ENCODE measurements at places on chromosomes 3 and 15.

- no peak for DNase-seq
These were observed 733.0 kb downstream of the ZPLD1 start for GRCh38 chr3:103167850-103168249.

DNA sequence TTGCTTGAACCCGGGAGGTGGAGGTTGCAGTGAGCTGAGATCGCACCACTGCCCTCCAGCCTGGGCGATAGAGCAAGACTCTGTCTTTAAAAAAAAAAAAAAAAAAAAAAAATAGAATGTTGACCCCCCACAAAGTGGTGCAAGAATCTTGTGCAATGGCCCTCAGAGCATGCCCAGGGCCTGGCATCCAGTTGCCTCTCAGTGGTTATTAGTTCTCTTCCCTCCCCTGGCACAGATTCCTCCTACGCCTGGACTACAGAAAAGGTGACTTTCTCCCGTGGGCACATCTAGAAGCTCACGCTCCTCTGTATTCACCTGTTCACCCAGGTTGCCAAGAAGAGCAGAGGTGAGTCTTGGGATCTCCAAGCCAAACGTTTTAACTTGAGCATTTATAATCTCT is 36.7 kb downstream of the ACSBG1 start:
- DNase-seq = no peak

DNA sequence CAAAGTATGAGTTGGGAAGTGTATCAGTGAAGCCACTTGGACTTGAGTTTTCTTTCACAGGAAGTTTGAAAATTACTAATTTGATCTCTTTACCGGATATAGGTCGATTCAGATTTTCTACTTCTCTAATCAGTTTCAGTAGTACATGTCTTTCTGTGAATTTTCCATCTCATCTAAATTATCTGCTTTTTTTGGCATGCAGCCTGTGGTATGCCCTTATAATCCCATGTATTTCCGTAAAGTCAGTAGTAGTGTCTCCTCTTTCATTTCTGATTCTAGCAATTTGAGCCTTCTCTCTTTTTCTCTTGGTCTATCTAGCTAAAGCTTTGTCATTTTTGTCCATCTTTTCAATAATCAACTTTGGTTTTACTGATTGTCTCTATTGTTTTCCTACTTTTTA is 168.4 kb upstream of the UBE2E1 start:
- DNase-seq = no peak

DNA sequence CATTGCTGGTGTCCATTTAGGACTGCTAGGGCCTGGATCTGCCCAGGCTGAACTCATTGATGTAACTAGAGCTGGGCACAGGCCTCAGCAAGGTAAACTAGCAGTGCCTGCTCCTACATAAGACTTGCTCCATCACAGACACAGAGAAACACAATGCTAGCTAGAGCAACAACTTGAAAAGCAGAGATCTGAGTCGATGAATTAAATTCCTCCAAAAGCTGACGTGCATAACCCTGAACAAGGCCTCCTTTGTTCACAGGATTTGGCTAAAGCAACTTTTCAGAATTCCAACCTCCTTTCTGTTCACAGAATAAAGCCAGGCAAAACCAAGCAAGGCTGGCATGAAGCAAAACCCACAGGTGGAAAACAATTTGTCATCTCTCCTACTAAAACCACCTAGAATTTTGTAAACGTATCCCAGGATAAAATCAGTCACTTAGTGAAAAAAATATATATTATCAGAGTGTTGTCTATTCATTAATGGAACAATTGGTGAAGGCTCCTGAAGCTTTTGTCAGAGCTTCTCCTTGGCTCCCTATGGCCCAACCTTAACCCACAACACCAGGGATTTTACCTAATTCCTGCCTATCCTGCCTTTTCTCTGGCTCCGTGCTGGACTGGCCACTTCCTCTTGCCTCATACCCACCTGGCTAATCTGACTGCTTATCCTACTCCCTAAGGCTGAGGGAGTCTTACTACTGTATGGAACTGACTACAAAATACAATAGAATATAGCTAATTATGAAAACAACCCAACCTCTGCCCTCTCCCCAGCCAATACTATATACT is 39.9 kb downstream of the PLCH1 start:
- DNase-seq = no peak

- no peak for DNase-seq
These were observed 51.8 kb downstream of the ATP2B2 start for GRCh38 chr3:10453431-10454163.

- DNase-seq = no peak
These were observed 5.1 kb downstream of the PDCD10 start for GRCh38 chr3:167729591-167729990.

GRCh38 chr3:140917772-140918171 is 23.9 kb upstream of the SLC25A36 start:
- DNase-seq = no peak

DNA sequence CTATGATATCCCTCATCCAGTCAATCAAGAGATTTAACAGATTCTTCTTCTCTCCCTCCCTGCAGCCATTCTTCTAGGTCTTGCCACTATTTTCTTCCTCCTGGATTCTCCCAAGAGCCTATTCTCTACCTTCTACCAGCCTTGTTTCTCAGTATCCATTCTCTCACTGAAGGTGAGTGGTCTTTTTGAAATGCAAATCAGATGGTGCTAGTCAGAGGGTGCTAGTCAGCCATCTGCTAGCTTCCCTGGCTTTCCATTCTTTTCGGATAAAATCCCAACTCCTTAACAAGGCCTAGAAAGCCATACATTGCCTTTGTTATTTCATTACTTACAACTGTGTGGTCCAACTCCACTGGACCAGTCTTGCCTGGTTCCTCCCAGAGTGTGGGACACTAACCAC is 734.3 kb upstream of the CFAP20DC start:
- no peak for DNase-seq

DNA sequence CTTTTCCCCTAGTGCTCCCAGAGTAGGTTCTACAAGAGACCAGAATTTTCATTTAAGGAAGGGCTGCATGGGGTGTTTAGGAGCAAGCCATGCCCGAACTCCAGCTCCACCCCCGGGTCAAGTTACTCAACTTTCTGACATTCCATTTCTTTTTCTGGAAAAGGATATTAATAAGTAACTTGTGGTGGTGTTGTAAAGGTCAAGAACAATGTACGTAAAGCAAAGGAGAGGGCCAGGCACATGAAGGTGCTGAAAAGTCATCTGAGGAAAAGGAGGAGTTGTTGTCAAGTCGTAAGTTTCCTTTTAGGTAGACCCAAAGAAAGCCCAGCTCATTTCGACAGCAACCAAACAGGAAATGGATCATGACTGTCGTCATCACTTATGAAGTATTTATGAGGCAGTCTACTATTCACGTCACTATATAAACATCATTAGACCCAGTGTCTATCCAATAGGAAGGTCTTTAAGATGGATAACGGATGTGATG is 319.6 kb upstream of the IL12A start:
- DNase-seq = no peak

DNA sequence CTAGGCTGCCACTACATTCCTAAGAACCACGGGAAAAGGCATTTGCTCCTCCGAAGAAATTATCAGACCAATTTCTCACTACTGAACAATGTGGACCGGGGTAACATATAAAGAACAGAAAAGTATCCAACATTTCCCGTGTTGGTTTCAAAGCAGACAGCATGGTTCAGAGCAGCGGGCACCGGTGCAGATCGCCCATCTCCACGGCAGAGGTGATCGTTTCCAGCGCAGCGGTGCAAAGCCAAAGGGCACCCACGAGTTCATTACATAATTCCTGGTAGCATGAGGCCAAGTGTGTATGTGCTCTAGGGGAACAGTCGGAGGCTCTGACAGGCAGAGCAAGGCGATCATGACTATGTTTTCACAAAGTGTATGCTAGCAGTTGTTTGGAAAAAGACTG is 13.2 kb downstream of the GRK7 start:
- DNase-seq = no peak

- no peak for DNase-seq
These were observed 28.8 kb downstream of the PCNP start for GRCh38 chr3:101602731-101603130.

GRCh38 chr3:194489736-194490612 is 3.2 kb upstream of the ATP13A3 start:
- DNase-seq = no peak

- DNase-seq = no peak
These were observed 88.1 kb downstream of the IQSEC1 start for GRCh38 chr3:12985148-12985547.

DNA sequence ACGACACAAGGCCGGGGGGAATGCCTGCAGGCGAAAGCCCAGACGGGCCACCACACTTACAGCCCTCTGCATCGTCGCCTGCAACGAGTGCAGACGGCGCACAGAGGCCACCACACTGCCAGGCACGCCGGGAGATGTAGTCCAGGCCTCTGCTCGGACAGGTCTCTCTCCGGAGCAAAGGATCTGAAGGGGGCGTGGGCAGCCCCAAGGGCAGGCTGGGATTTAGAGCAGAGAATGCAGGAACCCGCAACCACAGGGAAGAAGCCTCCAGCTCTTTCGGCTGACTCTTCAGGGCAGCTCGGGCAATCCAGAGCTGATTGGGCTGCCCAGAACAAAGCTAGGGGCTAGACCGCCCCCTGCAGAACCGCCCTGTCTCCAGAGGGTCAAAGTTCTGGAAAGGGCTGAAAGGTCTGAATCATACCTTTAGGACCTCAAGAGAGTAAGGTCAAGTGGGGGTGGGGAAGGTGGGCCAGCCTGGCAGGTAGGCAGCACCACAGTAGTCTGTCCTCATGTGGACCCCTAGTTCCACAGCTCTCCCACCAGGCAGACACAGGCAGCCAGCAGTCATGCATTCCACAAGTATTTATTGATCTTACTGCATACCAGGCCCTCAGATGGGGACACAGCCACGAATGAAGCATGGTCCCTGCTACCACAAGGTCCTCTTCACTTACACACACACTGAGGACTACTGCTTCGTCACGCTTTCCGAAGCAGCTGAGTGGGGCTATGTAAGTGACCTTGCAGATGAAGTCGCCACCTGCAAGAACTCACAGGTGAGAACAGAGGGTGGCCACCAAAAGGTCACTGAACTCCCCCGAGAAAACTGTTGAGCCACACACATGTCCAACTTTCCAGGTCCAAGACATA is at the start of gene AMT:
TSS of gene AMT (minus strand) at position 95 of the 870 bp plus-strand sequence. CDS start at position 72, 23 bp downstream.
- DNase-seq = no peak

DNA sequence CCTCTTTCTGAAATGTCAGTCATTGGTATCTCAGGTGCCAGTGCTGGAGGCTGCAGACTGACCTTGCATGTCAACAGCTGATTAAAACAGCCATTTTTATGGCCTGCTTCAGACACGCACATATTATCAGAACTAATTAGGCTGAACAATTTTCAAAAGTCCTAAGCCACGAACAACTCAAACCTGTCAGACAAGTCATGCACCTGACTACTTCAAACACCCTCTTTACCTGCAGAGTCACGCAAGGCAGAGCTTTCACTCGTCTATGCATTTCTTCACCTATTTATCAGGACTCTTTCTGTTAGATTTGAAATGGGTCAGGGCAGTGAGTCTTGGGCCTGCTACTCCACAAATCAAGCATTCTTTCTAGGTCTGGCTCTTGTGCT is 26.7 kb downstream of the CLK3 start:
- no peak for DNase-seq

- no peak for DNase-seq
These were observed 44.3 kb downstream of the DHX30 start for GRCh38 chr3:47847260-47847659.

- DNase-seq = no peak
These were observed 47.4 kb downstream of the NTRK3 start for GRCh38 chr15:88209111-88209510.

DNA sequence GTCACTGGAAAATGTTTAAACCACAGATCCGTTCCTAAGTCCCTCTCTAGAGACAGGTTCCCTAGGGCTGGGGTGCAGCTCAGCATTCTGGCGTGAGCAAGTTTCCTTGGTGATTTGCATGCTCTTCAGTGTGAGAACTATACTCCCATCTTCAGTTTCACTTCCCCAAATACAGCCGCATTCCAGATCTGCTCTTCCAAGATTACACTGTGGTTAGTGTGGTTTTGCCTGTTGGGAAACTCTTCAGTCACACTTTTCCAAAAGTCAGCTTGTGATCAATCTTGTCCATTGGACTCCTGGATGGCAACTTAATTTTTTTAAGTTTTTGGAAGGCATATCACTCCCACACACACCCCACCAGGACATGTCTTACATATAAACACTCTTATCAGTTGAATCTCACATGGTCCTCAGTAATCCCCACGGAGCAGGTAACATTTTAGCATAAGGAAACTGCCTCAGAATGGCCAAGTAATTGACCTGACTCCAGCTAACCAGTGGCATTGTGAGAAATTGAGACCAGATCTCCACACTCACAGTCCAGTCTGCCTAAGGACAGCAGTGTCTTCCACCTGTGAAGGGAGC is 33.5 kb upstream of the PTPN23 start:
- DNase-seq = no peak

GRCh38 chr3:20125897-20126296 is 60.1 kb downstream of the SGO1 start:
- DNase-seq = no peak

- DNase-seq = no peak
These were observed 7.5 kb downstream of the GOLIM4 start for GRCh38 chr3:168088106-168088720.

DNA sequence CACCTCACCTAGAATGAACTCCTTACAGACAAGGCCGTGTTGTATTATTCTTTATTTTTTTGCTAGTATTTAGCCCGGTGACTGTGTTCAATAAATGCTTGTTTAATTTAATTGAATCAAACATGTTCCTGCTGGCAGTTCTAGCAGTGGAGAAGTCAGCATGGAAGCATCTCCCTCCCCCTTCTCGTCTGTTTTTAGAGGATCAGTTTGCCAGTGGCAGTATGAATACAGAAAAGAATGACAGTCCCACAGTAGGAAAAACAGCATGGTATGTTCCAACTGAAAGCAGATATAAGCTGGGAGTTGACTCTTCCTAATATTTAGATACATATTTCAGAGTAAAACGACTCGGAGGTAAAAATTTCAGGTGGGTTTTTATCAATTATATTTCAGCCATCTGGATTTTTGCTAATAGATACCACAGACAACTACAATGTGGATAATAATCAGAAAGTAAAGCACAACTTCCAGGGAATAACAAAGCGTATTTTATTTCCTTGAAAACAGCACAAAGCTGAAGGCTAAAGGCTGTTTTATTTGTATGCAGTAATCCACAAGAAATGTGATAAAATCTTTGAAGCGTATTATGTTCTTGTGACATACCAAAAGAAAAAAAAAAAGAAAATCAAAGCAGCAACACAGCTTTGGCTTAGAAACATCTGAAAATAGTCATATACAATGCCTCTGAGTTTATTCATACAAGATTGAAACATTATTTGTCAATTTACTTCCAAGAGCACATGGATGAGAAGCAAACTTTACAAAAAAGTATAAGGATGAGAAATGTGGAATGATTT is 244.5 kb upstream of the KCNMB2 start:
- no peak for DNase-seq

- DNase-seq = no peak
These were observed 3.7 kb downstream of the SLCO3A1 start for GRCh38 chr15:91857224-91857585.

GRCh38 chr3:43686333-43686699 is 4.4 kb upstream of the ABHD5 start:
- DNase-seq = no peak

Measured in activated CD8-positive, alpha-beta memory T cell treated with anti-CD3 and anti-CD28 coated beads for 48 hours (primary cell).